MCF 10A (cell line): ENCODE measurements at places on chromosomes 5 and 9.

DNA sequence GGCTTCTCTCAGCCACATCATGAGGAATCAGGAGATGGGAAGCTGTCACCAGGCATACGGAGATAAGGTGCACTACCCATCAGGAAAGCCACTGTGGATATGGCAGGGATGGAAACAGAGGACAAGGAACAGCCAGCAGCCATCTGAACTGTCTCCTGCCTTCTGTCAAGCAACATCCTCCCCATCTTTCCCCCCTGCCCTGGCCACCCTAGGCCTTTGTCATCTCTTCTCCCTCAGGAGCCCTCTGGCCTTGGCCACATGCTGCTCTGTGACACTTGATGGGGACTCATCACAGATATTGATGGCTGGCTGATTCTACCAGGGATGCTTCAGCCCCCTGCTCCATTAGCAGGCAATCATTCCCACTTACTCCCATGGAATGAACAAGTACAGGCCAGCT is 21.1 kb upstream of the MEIKIN start:
- DNase-seq, result no peak

DNA sequence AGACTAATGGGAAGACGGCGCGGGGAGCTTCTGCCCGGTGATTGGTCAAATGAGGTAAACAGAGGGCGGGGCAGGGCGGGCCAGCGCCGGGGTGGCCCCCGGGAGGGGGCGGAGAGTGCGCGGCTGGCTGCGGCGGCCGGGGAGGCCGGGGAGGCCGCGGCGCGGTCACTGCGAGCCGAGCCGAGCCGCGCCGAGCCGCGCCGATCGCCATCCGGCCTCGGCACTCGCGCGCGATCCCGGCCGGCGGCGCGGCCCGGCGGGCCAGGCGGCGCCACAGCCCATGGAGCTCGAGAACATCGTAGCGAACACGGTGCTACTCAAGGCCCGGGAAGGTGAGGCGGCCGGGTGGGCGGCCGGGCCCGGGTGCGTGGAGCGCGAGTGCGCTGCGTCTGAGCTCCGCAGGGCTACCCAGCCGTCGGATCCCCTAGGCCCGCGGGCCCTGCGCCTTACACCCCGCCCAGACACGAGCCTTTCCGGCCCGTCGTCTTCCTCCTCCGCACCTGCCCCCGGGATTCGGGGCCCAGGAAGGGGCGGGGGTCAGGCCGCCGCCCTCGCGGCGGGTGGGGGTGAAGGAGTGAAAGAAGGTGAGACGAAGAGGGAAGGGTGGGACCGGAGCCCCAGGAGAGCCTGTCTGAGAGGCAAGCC is at the start of gene GRK6:
Gene GRK6 (plus strand): TSS at position 111 of the 645 bp plus-strand sequence. CDS start 170 bp downstream, at position 281.
- peak; percentile 68 for DNase-seq

- no peak for DNase-seq
Measured at GRCh38 chr9:26061948-26062575, 383.8 kb upstream of the TUSC1 start.

DNA sequence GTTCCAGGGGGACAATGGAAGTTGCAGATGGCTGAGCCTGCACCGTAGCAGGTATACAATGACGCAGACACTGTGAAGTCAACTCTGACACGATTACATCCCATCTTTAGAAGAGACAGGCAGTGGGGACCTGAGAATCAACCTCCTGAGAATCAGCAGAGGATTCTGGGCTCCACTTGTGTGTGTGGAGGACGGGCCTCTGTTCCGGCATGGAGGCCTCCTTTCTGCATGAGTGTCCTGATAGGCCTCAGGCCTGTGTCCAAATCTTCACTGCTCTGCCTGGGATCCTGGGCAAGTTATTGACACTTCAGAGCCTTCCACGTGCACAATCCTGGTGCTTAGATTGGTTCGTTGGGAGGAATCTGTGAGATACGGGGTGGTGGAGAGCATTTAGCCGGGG is 151.2 kb upstream of the COL5A1 start:
- no peak for DNase-seq

DNA sequence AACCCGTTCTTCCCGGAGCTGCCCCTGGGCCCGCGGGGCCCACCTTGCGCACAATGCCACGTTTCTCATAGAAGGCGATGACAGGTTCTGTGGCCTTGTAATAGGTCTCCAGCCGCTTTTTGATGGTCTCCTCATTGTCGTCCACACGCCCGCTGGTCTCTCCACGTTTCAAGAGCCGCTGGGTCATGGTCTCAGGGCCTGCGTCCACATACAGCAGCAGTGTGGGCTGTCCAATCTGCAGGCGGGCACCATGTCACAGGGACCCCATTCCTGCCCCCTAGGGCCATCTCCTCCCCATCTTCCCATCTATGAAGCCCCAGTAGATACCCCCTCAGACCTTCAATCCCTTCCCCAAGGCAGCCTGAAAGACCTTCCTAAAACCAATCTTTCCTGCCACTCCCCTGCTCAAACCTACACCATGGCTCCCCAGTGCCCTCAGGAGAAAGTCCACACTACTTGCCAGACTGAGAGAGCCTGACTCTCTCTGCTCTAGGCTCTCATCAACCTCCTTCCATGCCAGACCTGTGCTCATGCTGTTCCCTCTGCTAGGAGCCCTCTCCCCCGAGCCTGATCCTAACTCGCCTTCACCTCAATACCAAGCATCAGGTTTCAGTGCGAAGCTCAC is 9.1 kb downstream of the AK1 start:
- DNase-seq, result no peak

DNA sequence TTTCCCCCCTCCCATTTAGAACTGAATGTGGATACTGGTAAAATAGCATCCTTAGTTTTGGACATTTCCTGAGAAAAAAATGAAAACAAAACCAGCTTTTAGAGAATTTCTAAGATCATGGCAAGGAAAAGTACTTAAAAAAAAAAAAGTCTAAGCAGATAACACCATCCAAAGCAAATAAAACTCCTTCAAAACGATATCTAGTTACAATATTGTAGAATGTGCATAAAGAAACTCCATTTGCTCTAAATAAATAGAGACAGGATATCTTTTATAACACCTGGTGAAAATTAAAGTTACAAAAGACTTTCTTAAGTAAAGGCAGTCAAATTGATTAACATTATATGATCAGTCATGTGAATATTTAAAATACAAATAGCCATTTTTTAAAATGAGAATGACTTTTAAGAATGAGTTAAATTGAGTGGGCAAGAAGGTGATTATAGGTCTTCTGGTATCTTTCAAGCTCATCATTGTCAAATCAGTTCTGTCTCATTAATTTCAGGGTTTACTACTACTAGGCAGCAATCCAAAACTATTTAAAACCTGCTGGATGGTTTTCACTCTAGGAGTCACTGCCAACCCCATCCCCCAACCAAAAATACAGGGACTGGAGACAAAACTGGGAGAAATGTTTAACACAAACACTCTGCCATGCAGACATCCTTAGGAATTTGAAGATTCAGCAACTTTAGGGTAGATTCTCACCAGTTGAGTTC is 382.6 kb downstream of the ADGRV1 start:
- DNase-seq, result no peak
